ENCODE measurements at places on chromosomes 2 and 18.

GRCh38 chr2:134919341-134920210, 954 bp downstream of the CCNT2 start:
- DNase-seq = peak; percentile 36

GRCh38 chr2:5227062-5227699, 465.0 kb upstream of the SOX11 start:
- DNase-seq = no peak

- DNase-seq = no peak
These were observed 215.7 kb downstream of the ANAPC1 start for GRCh38 chr2:111668274-111668616.

GRCh38 chr2:39437522-39438296, 624 bp upstream of the MAP4K3 start:
- peak; percentile 52 for DNase-seq

GRCh38 chr2:137237055-137237454, 471.7 kb downstream of the THSD7B start:
- no peak for DNase-seq

GRCh38 chr2:176156807-176157498, at the start of gene HOXD3:
TSS of gene HOXD3 (plus strand) at chr2:176157307. CDS start at chr2:176169115, 11,808 bp downstream.
- no peak for DNase-seq

DNA sequence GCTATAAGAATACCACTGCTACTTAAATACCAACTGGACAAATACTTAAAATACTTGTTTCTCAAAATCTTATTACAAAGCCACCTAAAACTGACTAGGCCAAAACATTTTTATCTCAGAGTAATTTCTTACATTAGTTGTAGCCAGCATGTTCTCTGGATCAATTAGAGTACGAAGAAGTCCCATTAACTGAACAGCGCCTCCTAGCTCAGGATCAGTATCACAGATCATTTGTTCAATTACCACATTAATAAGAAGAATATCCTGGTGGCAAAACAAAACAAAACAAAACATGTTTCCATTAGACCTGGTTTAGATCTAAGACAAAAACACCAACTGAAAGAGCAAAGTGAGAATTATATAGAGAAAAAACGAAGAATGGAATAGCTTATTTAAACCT, 36.0 kb downstream of the PPP4R3B start:
- no peak for DNase-seq

- no peak for DNase-seq
These were observed 78.6 kb downstream of the EPB41L5 start for GRCh38 chr2:120091436-120091835.

- no peak for DNase-seq
These were observed 55.2 kb downstream of the RND3 start for GRCh38 chr2:150432312-150432625.

DNA sequence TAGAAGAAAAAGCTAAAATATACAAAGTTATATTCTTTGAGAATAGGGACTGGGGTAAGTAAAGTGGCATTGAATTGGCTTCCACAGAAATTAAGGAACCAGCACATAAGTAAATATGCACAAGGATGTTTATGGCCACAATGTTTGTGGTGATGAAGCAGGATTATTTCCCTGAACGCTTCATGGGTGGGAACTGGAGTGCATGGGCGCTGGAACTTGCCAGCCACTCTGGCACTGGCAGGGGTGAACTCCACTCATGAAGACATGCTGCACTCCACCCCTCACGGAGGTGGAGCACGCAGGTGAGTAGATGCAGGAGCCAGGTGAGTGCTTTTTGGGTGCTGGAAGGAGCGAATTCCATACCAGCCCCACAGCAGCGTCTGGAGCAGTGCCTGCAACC, 94.1 kb downstream of the BCL2 start:
- no peak for DNase-seq

DNA sequence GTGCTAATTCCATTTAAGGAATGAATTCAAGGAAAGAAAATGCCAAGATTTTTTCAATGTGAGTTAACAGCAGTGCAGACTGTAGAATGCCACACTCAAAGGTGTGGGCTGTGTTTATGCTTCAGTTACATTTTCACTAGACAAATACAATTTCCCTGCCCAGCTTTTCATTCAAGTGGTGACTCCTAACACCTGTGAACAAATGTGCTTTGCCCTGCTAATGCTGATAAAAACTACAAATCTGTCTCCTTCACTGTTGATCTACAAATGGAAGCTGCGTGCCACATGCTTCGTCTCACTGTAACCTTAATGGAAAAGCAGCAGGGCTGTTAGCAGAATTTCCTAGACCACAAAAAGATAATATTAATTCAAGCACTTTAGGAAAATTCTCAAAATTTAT, 19.8 kb upstream of the TCF4 start:
- no peak for DNase-seq

DNA sequence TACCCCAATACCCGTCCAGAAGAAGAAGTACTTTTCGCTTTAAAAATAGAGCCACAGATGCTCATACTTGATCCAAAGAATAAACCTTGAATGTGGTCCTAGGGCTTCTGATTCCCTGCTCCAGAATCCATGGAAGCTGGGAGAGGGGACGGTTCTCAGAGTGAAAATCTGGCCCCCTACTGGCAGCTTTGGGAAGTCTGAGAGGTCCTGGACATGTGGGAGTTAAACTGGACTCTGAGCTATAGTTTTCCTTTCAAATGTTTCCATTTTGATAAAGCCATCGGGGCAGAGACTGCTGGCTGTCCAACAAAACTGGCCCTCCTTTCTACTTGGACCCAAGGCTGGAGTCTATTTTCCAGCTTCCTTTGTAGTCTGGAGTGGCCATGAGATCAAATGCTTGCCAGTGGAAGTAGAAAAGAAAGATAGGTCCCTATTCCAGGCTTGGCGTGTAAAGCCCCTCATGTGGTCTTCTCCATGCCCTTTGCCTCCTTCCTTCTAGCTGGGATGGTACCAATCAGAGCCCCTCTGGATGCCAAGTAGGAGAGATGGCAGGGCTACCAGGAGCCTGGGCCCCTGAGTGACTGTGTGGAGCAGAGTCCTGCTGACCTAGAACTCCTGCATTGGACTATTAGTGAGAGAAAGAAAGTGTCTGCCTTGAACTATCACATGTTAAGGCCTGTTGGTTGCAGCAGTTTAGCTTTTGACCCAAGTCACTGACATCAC, 37.7 kb upstream of the TBC1D8 start:
- no peak for DNase-seq

GRCh38 chr18:76941284-76941683, 118.9 kb downstream of the ZNF236 start:
- DNase-seq = no peak

- DNase-seq = no peak
These were observed 13.5 kb upstream of the EPAS1 start for GRCh38 chr2:46283693-46284092.

DNA sequence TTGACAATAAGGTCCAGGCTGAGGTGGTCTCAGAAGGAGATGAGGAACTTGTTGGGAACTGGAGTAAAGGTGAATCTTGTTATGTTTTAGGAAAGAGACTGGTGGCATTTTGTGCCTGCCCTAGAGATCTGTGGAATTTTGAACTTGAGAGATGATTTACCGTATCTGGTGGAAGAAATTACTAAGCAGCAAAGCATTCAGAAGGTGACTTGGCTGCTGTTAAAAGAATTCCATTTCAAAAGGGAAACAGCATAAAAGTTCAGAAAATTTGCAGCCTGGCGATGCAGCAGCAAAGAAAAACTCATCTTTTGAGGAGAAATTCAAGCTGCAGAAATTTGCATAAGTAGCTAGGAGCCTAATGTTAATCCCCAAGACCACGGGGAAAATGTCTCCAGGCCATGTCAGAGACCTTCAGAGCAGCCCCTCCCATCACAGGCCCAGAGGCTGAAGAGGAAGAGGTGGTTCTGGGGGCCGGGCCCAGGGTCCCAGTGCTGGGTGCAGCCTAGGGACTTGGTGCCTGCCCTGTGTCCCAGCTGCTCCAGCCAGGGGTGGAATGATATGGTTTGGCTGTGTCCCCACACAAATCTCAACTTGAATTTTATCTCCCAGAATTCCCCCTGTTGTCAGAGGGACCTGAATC, 73.5 kb downstream of the FIGN start:
- DNase-seq = no peak

DNA sequence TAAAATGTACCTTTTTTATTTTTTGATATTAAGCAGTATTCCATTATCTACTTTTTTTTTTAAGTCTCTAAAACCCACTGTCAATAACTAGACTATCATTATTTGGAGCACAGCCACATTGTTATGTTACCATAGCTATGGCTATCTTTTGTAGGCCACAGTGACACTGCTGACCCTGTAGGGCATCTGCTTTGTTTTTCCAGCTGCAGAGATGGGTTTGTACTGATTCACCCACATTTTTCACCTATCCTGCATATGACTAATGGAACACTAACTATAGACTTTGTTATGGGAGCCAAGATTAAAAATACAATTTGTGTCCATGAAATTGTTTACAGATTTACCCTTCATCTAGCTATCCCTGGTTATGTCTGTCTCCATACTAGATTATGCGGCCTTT, 21.6 kb upstream of the OTX1 start:
- no peak for DNase-seq

DNA sequence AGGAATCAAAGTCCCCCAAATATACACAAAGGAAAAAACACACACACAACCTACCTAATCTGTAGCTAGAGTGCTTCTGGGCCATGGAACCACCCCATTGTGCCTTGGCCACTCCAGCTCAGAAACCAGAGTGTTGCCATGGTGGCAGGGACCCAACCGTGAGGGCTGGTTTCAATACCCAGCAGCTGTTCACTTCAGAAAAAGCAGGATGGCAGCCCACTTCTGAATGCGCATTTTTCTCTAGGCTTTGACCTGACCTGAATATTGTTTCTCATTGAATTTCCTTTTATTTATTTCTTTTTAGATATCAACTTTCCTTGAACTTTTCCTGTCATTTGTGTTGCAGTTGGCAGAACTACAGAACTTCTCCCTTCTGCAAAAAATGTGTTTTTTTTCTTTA, 43.0 kb upstream of the EHBP1 start:
- no peak for DNase-seq

DNA sequence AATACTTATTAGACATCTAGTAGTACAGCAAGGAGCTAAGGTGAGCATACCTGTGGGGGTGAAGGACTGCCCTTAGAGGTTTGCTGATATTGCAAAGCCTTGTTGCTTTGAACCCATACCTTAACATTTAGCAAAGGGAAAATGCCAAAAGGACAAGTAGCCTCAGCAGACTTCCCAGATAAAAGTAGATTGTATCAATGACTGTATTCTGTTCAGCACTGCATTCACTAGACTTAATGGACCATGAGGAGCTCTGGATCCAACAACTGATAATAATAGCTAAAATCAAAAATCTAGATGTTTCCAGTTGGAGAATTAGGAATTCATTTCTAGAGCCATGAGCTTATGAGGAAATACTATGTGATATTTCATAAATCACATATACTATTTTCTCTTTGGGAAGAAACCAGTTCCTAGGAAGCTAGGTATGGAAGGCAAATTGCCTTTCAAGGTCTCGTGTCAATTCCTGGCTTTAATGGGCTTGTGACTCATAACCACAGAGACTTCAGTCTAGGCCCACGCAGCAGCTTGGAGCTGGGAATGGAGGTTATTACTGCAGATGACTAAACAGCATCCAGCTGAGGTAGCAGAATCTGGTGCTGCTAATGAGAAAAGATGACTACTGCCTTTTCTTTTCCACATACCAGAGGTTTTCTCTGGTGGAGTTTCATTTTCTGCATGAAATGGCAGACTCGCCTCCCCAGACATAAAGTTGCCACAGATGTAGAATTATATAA, 191.2 kb upstream of the NABP1 start:
- DNase-seq = no peak

DNA sequence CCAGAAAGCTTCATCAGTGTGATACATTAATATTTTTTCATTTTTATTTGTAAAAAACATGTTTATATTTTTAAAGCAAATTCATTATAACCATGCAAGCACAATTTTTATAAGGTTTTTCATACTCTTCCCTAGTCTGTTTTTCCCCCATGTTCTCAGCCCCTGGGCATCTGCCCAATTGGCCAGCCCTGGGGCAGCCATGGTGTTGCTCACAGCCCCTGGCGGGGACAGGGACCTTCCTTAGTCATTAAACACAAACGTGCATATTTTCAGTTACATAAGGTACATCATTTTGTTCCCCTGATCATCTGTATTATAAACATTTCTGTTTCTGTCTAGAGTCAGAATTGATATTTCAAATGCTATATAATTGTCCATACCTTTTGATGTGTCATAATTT, 150.0 kb downstream of the ESCO1 start:
- no peak for DNase-seq

DNA sequence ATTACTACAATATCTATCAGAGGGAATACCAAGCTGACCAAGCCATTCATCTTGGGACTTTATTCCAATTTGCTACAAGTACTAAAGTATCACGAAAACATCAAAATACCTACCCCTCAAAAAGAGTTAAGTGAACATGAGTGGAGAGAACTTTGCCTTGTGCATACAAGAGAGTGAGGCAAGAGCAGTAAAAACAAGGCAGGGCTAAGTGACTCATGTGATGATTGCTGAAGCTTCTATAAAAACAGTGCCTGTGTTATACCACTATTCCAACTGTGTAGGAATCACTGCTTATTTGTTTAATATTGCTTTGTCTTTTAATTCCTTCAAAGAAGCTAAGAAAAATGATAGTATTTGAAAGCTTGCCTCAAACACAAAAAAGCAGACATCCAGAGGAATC, 61.2 kb downstream of the FARSB start:
- DNase-seq = no peak

GRCh38 chr2:43340066-43340465, 113.7 kb upstream of the ZFP36L2 start:
- no peak for DNase-seq

DNA sequence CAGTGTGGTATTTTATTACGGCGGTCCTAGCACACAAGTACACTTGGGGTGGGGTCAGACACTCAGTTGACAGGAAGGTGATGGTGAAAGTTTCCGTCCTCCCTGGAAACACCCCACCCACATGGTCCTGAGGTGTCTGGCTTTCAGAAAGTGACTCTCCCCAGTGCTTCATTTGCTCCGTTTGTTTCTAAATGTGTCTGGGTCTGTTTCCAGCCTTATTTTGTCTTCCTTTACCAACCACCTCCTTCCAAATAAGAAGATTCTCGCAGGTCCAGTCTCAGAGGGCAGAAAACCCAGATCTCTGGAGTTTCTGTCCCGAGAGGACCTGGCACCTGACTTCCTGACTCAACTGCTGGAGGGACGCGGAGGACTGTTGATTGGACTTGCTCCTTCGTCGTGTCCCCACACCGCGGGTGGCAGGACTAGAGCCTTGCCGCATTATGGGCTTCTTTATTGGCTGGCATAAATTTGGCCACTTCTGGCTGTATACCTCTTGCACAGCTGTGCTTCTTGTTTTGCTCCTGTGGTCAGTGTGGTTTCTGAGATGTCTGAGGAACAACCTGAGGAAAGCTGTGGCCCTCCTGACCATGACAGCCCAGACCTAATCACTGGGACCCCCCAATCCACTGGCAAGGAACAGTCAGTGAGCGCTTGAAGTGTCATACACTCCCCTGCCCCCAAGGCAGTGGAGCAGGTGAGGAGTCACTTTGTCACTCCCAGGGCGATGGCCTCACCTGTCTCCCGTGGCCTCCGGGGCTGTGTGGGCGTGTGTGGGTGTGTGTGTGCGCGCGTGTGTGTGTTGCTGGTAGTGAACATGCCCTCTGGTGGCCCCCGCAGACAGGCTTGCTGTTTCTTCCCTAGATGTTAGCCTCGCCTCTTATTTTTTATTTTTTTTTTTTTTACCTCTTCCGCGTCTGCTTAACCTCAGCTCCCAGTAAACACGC, 45.6 kb downstream of the MEX3C start:
- peak; percentile 65 for DNase-seq

All from central memory CD4-positive, alpha-beta T cell (primary cell).